ENCODE measurements at places on chromosomes 5 and 9.

DNA sequence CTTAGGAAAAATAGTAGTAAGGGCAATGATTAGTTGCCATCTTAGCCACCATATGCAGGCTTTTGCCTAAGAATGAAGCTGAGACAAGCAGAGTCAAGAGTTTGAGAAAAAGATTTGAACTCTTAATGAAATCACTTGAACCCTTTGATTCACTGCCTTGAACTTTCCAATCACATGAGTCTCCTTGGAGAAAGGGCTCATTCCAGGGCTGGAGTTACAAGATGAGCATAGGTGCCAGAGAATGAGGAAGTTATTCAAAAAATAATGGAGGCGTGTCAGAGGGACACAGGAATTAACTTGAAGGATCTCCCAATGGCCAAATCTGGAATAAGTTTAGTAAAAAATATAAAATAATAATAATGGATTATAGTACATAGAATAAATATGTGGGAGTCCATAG is 35.3 kb downstream of the MAT2B start:
- no peak for DNase-seq

DNA sequence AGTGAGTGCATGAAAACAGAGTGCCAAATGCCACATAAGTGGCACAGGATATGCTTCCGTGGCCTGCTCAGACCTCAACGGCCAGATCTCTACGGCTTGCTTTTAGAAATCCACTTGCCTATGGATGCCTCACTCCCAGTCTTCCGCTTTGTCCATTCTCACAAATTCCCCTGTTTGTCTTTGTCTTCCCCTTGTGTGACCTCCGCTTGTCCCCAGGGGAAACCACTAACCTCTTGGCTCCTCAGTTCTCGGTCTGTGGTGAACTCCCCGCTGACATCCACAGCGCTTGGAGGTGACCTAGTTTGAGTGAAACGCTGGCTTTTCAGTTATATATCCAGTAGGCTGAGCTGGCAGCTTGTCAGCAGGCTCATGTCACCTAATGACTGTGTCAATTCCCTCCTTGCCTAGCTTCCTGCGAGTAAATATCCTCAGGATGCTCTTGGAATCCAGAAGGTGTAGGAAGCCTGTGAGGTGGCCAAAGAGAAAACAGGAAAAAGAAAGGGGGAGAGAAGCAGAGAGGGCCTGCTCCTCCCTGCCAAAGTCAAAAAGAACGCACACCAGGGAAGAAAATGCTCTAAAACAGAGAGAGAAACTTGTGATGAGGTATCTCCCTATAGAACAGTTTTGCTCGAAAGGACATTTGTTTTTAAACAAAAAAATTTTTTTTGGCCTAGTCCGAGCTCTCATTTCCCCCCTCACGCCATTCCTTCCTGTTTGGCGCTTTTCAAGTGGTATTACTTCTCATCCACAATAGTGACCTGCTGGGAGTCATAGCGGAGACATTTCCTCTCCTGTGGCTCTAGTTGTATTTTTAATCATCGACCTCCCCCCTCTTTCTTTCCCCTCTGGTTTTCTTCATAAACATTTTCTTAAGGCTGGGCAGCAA is 101.6 kb upstream of the SPRY4 start:
- no peak for DNase-seq

GRCh38 chr5:97797994-97798451 is 615.0 kb upstream of the RIOK2 start:
- no peak for DNase-seq

DNA sequence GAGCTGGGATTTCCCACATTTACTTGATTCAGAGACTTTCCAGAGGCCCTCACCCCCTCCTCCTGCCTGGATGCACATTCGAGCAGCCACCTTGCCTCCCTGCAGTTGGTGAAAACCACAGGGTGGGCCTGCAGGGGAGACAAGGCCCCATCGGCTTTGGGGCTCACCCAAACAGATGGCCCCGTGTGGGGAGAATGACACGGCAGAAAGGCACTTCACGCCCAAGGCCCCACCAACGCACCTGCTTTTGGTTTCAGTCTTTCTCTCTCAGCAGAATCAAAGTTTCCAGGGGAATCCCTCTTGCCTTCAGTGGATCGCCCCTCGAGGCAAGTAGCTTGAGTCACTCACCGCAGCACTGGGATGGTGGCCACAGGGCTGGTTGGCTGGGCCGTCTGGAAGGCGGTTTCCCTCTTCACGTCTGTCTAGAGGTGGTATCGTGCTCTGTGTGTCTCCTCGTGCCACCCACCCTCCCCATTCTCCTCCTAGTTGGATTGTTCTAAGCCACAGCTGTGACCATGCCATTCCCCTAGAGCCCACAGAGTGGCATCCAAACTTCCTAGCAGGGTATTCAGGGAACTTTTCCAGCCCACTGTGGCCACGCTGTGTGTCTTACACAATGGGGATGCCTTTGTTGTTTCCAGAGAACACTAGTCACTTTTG is 31.8 kb downstream of the SEC61B start:
- DNase-seq, result no peak

DNA sequence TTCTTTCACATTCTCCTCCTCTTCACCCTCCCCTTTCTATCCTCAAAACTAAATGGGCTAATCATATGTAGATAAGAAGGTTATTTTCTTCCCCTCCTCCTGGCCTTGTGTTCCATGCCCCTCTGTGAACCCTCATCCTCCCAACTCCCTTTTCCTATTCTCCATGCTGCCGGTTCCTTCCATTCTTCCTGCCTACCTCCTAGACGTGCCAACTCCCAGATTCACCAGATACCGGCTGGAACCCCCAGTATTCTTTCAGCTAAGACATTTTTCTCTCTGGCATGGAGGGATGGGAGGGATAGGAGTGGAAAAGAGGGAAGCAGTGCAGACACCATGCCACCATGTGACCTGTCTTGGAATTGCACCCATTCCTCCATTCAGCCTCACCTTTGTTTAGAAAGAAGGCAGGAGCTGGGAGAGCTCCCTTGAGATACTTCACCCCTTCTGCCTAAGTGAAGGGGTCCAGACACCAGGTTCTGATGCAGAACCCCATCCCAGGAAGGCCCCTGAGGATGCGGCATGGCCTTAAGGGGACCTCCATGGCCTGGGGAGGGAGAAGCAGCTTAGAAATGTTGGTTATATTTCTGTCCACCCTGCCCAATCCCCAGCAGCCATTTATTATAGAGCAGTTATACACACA is 4.8 kb downstream of the DNAJB5 start:
- DNase-seq, result peak; percentile 75

- DNase-seq, result peak; percentile 27
Observed at GRCh38 chr5:107607671-107608345, 62.9 kb downstream of the EFNA5 start.

Measured in NCI-H524 (cell line).